NCI-H345 (cell line): ENCODE measurements at places on chromosomes 1 and 21.

DNA sequence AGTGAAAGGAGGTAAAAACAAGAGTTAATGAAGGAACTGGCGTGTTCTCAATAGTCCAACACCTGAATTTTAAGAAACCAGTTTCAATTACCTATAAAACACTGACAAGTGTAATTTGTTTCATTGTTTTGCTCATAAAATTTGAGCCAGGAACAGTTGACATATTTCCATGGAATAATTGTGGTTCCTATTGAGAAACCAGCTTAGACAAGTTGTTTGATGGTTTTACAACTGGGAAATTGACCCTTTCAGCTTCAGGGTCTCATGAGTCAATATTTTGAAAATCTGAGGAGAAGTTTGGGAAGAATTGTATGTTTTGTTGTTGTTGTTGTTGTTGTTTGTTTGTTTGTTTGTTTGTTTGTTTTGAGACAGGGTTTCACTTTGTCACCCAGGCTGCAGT, 69.1 kb upstream of the GADD45A start:
- DNase-seq: no peak

- DNase-seq: no peak
Measured at GRCh38 chr1:191206513-191207207, 729.0 kb upstream of the BRINP3 start.

- peak; percentile 76 for DNase-seq
Measured at GRCh38 chr1:30111431-30111830, 612.0 kb downstream of the MATN1 start.

- DNase-seq: peak; percentile 19
Measured at GRCh38 chr1:211236633-211237320, 22.4 kb upstream of the RCOR3 start.

- no peak for DNase-seq
Measured at GRCh38 chr1:39839651-39840050, 43.7 kb downstream of the TRIT1 start.

- no peak for DNase-seq
Measured at GRCh38 chr21:31354604-31355443, 10.8 kb upstream of the TIAM1 start.

DNA sequence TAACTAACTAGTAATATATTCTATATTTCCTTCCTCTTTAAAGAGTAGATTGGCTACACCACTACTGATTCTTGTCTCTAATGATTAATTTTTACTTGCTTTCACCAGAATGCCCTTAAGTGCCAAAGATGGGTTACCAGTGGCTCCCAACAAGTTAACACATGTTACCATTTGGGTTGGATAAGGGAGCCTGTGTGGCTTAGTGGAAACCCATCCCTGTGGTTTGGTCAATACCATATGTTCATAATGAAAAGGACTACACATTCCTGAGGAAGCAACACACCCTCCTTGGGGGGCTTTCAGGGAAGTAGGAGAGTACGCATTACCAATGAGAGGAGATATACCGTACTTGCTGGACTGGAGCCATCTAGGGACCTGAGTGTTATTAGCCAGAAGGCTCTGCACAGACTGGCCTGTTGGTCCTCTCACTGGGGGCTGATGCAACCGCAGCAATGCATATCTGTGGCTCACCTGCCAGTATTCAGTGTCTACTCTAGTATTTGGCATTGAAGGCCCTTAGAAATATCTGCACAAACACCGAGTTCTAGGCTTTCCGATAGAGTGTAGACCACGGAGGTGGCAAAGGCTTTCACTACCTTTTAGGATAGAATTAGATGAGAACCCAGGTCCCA, 29.3 kb upstream of the PLXNA2 start:
- no peak for DNase-seq

DNA sequence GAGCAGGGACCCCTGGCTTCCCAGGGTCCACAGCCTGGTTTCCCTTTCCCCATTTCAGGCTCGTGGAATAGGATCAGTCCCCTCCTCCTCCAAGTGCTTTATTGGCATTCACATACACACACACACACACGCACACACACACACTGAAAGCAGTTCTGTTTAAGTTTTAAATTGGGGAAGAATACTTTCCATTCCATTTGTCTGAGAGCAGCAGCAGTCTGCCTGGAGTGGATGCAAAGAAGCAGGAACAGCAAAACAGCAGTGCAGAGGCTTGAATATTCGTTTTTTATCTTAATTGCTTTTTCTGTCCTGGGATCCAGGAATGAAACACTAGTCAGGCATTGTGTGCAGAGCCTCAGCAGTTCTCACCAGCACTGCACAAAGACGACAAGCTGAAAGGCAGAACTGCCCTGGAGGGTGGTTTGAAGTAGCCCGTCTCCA, 7.1 kb downstream of the CYB561D1 start:
- no peak for DNase-seq

DNA sequence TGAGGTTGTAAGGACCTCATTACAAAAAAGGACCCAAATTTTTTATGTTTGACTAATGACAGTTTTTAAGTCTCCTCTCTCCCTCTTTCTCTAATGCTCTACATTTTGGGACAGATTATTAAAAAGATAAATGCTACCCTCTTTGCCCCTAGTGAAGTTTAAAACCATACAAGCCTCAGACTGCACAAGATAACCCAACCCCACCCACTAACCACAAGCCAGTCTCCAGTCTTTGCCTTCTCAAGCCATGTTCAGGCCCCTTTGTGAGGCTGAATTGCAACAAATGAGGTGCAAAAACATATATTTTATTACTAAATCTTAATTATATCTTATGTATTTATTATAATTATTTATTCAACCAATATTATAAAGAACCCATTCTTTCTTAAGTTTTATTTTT, 597.2 kb upstream of the BRINP3 start:
- no peak for DNase-seq

- DNase-seq: no peak
Measured at GRCh38 chr21:44650973-44651675, 3.3 kb downstream of the KRTAP12-4 start.

- no peak for DNase-seq
Measured at GRCh38 chr1:227758366-227758765, 23.1 kb downstream of the SNAP47 start.

DNA sequence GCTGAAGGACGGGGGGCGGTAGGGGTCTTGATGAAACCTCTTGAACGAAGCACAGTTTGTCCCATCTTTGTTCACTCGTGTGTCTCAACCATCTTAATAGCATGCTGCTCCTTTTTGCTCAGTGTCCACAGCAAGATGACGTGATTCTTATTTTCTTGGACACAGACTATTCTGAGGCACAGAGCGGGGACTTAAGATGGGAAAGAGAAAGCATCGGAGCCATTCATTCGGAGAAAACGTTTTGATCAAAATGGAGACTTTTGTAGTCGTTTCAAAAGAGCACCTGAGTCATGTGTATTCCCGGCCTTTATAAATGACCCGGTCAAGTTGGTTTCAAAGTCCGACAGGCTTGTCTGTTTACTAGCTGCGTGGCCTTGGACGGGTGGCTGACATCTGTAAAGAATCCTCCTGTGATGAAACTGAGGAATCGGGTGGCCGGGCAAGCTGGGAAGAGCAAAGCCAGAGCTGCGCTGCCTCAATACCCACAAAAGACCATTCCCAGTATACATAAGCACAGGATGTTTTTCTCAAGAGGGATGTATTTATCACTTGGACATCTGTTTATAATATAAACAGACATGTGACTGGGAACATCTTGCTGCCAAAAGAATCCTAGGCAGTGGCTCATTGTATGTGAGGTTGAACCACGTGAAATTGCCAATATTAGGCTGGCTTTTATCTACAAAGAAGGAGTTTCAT, 18.5 kb downstream of the ETS2 start:
- no peak for DNase-seq

GRCh38 chr1:163361123-163361934, 39.6 kb downstream of the NUF2 start:
- DNase-seq: peak; percentile 70

DNA sequence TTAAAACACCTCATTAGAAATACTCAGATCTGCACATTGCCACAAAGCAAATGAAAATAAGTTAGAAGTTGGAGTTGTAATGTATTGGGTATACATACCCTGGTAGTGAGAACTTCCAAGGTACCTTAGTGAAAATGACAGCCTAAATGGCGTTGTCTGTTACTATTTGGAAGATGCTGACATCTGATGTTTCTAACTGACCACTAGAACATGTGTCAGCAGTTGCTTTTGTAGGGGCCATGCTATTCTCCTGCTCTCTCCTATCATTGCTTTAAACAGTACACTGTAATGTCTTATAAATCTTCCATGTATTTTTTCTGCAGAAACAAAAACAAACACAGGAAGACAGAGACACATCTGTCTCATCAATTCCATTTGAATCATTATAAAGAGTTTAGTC, 40.1 kb downstream of the LAMC1 start:
- no peak for DNase-seq
